ENCODE measurements at places on chromosomes 16 and 17.

DNA sequence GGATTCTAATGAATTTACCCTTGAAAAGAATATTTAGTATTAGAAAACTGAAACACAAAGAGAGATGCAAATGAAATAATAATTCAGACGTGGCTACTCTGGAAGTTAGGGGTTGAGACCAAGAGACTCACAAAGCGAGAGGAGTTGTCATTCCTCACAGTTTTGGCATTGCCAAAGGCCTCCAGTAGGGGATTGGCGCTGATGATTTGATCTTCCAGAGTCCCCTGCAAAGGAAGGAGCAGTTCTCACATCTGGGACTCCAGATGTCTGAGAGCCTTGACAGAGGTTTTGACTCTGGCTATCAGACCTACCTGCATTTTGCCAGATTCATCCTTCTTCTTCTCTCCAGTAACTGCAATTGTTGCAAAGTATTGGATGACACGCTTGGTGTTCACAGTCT is 6.6 kb downstream of the MYH8 start:
- no peak overlapping the region for H3K27ac ChIP-seq
- no peaks in the 10 kb centered on the region for H3K4me1 ChIP-seq
- no peaks in the 10 kb centered on the region for H3K27me3 ChIP-seq
- H3K36me3 ChIP-seq = no peaks in the 10 kb centered on the region
- DNase-seq = no peak

- H3K27me3 ChIP-seq = no peaks in the 10 kb centered on the region
- no peak overlapping the region for H3K4me3 ChIP-seq
- no peak for DNase-seq
- H3K27ac ChIP-seq = no peak overlapping the region
Measured at GRCh38 chr17:14818469-14818868, 446.7 kb downstream of the PMP22 start.

DNA sequence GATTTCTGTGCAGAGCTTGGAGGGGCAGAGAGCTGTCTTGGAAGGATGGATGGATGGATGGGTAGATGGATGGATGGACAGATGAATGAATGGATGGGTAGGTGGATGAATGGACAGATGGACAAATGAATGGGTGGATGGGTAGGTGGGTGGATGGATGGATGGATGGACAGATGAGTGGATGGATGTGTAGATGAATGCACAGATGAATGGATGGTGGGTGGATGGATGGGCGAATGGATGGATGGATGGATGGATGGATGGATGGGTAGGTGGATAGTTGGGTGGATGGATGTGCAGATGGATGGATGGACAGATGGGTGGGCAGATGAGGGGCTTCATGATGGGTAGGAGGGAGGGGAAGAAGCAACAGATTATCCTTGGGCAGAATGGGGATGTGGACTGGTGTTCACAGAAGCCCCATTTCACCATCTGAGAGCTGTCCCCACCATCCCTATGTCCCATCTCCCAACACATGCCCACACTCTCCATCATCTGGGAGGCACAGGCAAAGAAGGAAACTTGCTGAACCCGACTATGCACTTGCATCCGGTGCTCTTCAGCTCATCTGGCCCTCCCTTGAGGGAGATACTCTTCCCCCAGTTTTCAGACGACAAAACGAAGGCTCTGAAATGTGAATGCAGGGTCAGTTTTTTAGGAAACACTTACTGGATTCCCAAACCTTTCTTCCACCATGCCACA is 57.2 kb downstream of the IL21R start:
- peaks cover 25% of the 10 kb centered on the region for H3K4me1 ChIP-seq
- H3K27ac ChIP-seq = no peak overlapping the region
- H3K27me3 ChIP-seq = no peaks in the 10 kb centered on the region
- H3K36me3 ChIP-seq = peaks cover 41% of the 10 kb centered on the region
- no peak for DNase-seq

DNA sequence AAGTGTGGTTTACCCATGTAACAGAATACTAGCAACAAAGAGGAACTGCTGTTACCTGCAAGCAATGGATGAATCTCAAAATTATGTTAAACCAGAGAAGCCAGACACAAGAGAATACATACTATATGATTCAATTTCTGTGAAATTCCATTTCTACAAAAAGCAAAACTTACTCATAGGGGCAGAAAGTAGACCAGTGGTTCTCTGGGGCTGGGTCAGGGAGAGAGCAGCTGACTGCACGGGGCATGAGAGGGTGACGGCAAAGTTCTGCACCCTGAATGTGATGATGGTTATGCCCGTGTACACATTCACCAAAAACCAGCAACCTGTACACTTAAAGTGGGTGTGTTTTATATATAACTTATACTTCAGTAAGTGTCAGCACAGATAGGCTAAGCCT is 3.1 kb downstream of the ZNF843 start:
- H3K4me1 ChIP-seq = peaks cover 19% of the 10 kb centered on the region
- H3K27ac ChIP-seq = peak overlapping the region; percentile 21
- H3K27me3 ChIP-seq = no peaks in the 10 kb centered on the region
- DNase-seq = no peak
- H3K36me3 ChIP-seq = no peaks in the 10 kb centered on the region

DNA sequence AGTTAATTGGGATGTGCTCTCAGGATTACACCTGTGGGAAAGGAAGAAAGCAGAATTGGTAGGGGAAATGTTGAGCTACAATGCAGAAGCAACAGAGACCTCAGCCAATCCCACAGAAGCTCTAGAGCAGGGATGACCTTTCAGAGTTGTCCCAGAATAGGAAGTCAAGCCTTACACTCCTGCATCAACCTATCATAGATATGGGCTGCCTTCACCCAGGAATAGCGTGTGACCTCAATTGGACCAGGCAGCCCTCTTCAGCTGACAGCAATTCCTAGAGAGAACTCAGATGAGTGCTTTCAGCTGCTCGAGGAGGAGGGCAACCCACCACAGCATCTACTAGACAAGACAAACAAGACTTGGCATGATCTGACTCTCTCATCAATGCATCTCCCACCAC is 189.7 kb downstream of the TMEM132E start:
- no peaks in the 10 kb centered on the region for H3K36me3 ChIP-seq
- H3K27me3 ChIP-seq = no peaks in the 10 kb centered on the region
- H3K4me3 ChIP-seq = no peak overlapping the region

DNA sequence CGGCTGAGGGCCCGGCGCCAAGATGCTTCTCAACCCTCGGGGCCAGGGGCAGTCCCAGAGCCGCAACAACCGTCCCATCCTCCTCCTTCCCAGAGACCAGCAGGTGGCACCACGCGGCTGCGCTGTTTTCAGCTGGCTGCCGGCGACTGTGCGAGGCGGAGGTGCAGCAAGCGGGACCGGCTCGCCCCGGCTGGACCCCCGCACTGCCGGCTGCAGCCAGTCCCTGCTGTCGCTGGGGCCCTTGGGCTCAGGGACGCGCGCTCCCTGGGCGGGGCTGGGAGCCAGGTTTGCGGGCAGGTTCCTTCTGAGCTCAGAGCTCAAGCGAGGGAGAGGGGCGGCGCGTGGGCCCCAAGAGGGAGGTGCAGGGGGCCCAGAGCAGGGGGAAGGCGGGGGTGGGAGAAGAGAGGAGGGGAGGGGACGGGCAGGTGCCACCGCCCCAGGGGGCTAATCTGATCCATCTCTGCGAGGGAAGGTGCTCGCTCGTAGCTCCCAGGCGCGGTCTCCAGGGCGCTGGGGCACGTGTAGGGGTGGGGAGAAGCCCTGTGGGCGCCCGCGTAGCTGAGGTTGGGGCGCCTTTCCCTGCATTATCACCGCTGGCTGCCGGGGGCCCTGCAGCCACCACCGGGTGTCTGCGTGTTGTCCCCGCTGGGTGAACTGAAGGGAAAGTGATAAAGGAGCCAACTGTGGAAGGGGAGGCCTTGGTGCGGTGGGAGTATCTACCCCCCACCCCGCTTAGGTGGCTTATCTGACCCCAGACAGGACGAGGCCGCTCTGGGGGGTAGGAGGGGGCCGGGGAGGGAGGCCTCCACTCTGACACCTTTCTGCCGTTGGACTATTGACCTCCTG is 24.2 kb downstream of the STAT5A start:
- peaks cover 9% of the 10 kb centered on the region for H3K36me3 ChIP-seq
- H3K4me3 ChIP-seq = peak overlapping the region; percentile 51
- no peaks in the 10 kb centered on the region for H3K27me3 ChIP-seq
- peak; percentile 89 for DNase-seq
- peak overlapping the region; percentile 88 for H3K27ac ChIP-seq

DNA sequence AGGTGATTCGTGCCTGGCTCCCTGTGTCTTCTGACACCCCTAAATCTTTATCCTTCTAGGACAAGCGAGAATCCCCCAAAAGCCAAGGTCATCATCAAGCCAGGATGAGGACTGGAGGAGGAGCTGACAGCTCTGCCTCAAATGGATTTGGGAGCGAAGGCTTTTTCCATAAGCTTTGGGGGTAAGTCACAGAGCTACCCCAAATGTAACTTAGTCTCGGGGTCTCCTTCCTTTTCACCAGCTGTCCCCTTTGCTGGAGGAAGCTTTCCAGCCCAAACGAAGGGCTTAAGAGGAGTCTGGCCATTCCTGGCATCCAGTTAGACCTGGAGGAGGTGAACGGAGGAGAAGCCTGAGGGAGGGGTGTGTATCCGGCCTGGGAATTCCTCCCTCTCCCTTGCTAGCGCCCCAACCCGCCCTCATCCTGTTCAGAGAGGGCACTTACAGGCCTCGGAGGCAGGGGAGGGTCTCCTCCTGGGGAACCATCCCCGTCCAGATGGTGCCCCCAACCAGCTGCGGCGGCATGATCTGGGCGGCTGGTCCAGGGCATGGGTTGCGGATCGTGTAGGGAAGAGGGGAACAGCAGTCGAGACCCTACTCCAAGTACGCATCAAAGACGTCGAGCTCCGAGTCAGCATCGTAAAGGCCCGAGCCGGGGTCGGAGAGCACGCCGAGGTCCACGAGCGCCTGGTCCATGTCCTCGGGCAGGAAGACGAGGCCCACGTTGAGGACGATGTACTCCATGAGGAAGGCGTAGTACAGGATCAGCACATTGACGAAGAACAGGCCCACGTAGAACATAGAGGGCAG is 938 bp downstream of the DEXI start:
- H3K4me1 ChIP-seq = peaks cover 68% of the 10 kb centered on the region
- H3K36me3 ChIP-seq = no peaks in the 10 kb centered on the region
- H3K4me3 ChIP-seq = peak overlapping the region; percentile 86
- no peaks in the 10 kb centered on the region for H3K27me3 ChIP-seq

DNA sequence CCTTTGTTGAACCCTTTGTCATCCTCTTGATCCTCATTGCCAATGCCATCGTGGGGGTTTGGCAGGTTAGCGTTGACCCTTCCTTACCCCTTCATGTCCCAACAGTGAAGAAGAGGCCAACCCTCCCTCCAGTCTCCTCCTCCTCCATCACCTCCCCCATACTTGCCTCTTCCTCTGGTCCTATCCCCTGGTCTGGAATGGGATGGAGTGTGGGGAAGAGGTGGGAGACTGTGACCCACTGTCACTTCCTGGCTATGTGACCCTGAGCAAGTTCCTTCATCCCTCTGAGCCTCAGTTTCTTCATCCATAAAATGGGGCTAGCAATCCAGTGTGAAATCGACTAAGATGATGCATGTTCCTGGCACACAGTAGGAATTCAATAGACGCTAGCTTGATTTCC is 2.7 kb downstream of the ATP2A1 start:
- peaks cover 21% of the 10 kb centered on the region for H3K36me3 ChIP-seq
- DNase-seq = no peak
- H3K4me1 ChIP-seq = peaks cover 32% of the 10 kb centered on the region
- H3K27ac ChIP-seq = peak overlapping the region; percentile 86
- H3K27me3 ChIP-seq = no peaks in the 10 kb centered on the region

DNA sequence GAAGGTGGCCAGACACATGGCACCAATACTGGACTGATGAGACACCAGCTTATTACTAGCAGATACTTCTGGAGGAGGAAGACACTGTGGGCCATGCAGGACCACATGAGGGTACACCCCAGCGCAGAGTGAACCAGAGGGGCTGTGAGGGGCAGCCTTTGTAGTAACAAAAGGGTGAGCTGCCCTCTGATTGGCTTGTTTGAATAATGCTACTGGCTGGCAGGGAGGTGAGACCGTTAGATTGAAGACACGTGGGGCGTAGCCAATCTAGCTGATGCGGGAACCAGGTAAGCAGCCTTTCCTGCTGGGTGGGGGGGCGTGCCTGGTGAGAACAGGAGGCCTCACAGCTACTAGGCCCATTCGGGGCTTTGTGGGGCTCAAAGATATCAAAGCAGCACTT is 102.8 kb upstream of the SEC14L1 start:
- H3K36me3 ChIP-seq = no peaks in the 10 kb centered on the region
- no peak overlapping the region for H3K4me3 ChIP-seq
- DNase-seq = no peak
- H3K27ac ChIP-seq = no peak overlapping the region
- no peaks in the 10 kb centered on the region for H3K4me1 ChIP-seq

DNA sequence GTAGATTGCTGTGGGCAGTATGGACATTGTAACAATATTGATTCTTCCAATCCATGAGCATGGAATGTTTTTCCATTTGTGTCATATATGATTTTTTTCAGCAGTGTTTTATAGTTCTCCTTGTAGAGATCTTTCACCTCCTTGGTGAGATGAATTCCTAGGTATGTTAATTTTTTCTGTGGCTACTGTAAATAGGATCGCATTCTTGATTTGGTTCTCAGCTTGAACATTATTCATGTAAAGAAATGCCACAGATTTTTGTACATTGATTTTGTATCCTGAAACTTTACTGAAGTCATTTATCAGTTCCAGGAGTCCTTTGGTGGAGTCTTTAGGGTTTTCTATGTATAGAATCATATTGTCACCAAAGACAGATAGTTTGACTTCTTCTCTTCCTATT is 19.7 kb upstream of the CDR2 start:
- no peaks in the 10 kb centered on the region for H3K4me1 ChIP-seq
- H3K27ac ChIP-seq = no peak overlapping the region
- no peaks in the 10 kb centered on the region for H3K36me3 ChIP-seq

DNA sequence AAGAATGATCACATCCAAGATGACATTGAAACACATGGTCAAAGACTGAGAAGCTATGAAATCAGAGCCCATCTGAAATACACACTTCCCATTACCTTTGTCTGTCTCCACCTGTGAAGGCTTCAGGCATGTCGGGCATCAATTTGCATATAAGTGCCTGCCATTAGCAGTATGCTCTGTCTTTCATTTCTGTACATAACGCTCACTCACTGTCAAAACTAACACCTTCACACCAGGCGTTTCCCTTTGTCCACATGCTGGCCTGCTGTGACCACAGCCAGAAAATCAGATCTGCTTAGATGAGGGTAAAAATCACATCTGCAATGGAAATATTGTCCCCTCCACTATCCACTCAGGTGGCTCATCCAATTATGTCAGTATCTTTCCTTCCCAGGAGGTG is 524.8 kb downstream of the TOX3 start:
- no peaks in the 10 kb centered on the region for H3K27me3 ChIP-seq
- DNase-seq = no peak
- no peak overlapping the region for H3K27ac ChIP-seq
- no peak overlapping the region for H3K4me3 ChIP-seq
- no peaks in the 10 kb centered on the region for H3K4me1 ChIP-seq
- no peaks in the 10 kb centered on the region for H3K36me3 ChIP-seq

- H3K4me3 ChIP-seq = no peak overlapping the region
- H3K27me3 ChIP-seq = no peaks in the 10 kb centered on the region
- H3K4me1 ChIP-seq = peaks cover 21% of the 10 kb centered on the region
- DNase-seq = no peak
- peak overlapping the region; percentile 53 for H3K27ac ChIP-seq
- no peaks in the 10 kb centered on the region for H3K36me3 ChIP-seq
Measured at GRCh38 chr17:82217120-82217529, 4.5 kb upstream of the CCDC57 start.

Data from psoas muscle (tissue), 8 donors.